ENCODE measurements at places on chromosomes 1 and 21. TPM values are rescaled to one million over a fixed set of nuclear protein-coding genes. Genes with fewer than 3 reads are reported as not detected.

GRCh38 chr1:119594376-119594775 lies 53.7 kb downstream of the ZNF697 start:
- no peak overlapping the region for H3K27ac ChIP-seq
- no peak overlapping the region for H3K4me3 ChIP-seq
- no peaks in the 10 kb centered on the region for H3K27me3 ChIP-seq
- DNase-seq, result no peak
- H3K4me1 ChIP-seq, result no peaks in the 10 kb centered on the region

- H3K27ac ChIP-seq, result no peak overlapping the region
- no peak overlapping the region for H3K4me3 ChIP-seq
- H3K4me1 ChIP-seq, result no peaks in the 10 kb centered on the region
These were observed 60.4 kb downstream of the DESI2 start for GRCh38 chr1:244713332-244713731.

- no peaks in the 10 kb centered on the region for H3K4me1 ChIP-seq
- no peak overlapping the region for H3K27ac ChIP-seq
These were observed 14.1 kb downstream of the F5 start for GRCh38 chr1:169572187-169572586.

DNA sequence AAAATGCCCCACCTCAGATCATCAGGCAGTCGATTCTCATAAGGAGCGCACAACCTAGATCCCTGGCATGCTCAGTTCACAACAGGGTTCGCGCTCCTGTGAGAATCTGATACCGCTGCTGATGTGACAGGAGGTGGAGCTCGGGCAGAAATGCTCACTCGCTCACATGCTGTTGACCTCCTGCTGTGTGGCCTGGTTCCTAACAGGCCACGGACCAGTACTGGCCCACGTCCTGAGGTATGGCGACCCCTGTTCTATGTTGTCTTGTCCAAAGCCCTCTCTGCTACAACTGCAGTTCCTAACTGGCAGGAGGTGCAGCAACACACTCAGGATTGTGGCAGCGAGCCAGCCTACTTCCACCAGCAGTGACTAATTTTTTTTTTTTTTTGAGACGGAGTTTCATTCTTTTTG lies 70.6 kb downstream of the CLSTN1 start:
- H3K4me3 ChIP-seq, result no peak overlapping the region
- no peak for DNase-seq
- H3K27ac ChIP-seq, result no peak overlapping the region
- peaks cover 44% of the 10 kb centered on the region for H3K36me3 ChIP-seq
- H3K4me1 ChIP-seq, result peaks cover 18% of the 10 kb centered on the region

DNA sequence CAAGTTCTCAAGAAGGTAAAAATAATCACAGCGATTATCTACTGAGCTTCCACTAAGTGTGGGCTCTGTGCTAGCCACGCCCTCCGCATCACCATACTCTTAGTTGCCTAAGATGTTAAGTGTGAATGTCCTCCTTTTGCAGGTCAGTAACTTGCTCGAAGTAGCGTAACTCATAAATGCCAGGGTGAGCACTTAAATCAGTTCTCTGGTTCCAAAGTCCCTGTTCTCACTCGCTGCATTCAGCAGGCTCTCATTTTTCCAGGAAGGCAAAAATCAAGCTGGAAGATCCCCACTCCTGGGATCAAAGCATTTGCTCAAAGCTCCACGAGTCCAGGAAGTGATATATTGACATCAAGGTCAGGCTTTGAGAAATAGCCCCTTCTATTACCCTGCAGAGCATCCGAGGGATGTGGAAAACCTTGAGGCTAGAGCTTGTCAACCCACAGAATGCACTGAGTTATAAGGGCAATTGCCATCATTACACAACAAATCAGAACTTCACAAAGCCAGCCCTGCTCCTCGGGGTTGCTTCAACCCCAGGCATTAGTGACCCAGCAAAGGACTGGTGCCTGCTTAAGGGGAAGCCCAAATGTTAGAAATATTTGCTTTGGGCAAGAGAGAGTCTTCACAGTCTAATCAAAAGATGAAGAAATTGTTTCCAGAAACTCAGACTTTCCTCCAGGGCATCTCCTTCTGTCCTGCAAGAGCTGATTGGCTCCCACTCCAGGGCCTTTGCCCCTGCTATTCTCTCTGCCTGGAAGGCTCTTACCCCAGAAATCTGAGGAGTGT lies 19.5 kb downstream of the SLC30A1 start:
- H3K27me3 ChIP-seq, result no peaks in the 10 kb centered on the region
- no peaks in the 10 kb centered on the region for H3K4me1 ChIP-seq
- no peaks in the 10 kb centered on the region for H3K36me3 ChIP-seq
- H3K27ac ChIP-seq, result no peak overlapping the region

The CGN gene
- 1.2 TPM for total RNA-seq

The TMEM82 gene
- total RNA-seq, result not detected

All from SJSA1 (cell line).